ENCODE measurements at places on chromosomes 6 and 20. TPM values are rescaled to one million over a fixed set of nuclear protein-coding genes. Genes with fewer than 3 reads are reported as not detected.

DNA sequence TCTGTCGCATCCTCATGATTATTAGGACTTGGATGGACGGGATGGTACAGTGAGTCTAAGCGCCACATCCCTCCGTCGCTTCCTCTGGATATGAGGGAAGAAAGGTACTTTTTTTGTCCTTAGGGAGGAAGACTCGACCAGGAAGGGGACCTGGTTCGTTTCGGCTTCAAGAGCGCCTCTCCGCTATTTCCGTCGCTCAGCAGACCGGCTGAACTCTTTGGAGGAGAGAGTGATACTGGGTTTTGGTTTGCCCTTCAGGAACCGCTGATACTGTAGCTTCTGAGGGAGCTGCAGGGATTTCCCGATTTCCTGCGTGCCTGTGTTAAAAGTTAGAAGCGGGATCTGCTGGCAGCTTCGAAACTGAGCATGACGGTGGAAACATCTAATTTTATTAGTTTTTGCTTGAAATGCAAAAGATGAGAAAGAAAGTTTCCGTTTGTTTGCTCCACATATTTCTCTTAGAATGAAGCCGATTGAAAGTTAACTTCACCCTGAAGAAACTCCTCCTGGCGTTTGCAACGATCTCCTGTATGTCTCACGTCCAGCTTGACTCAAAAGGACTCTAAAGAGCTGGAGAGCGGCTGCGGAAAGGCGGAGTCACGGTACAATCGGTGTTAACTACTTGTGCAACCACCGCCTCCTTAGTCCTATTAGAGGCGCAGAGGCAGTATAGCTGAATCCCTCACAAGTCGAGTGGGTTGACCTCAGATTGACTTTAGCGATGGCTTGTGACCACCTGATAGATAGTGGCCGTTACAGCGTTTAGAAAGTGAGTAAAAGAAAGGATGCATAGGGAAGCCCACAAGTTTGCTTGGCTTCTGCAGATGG is 129.4 kb downstream of the TRIM27 start:
- peak; percentile 54 for DNase-seq

- no peak for DNase-seq
Measured at GRCh38 chr6:7148100-7148822, 40.5 kb downstream of the RREB1 start.

DNA sequence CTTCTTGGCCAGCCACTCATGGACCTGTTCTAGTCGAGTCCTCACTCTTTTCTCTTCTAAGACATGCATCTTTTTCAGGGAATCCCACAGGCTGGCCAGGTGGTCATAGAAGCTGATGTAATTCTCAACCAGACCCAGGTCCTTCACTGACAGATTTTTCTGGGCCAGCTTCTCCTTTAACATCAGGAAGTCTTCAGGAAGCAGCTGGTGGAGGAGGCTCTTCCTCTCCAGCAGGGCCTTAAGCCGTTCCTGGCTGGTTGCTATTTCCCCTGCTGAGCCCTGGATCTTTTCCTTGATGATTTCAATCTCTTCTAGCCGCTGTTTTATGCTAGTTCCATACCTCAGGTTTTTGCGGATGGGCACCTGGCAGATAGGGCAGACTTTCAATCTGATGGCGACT is 28.6 kb downstream of the DDX27 start:
- DNase-seq, result no peak

Gene RBM38
- 29.5 TPM for total RNA-seq

Gene IL20RA
- total RNA-seq, result 3.1 TPM
